ENCODE measurements at places on chromosomes 4 and X.
A peak's percentile ranks its signal among the peaks of the same experiment; 100 is the strongest.

DNA sequence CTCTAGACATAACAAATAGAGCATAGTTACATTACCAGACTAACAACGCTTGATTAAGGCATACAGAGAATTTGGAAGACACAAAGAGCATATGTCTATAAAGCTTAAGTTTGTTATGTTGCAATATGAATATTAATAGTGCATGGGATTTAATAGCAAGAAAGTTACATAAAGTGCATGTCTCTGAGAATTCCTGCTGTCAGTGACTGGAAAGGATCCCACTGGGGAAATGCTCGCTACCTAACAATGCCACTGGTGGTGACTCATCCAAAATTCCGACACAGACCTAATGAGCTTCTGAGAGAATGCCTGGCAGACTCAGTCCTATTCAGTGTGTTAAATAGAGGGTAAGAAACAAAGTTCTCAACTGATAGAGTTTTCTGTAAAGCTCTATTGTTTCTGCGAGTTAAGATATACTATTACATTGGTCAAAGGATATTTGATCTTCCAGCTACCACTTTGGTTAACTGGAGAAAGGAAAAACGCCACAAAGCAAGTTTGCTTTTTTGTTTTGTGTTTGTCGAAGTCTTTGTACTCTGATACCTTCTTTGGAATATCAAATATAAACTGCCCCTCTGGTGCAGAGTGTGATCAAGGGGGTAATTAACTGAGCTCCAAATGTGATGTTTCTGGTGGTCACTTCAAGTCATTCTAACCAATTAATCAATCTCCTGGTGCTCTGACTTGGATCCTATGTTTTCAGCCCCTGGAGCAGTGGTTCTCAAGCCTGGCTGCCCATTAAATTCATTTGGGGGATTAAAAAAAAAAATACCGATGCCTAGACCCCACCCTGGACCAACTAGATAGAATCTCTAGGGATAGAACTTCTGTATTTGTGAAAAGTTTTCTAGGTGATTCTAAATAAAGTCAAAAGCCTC, 107.9 kb downstream of the PALLD start:
- DNase-seq: no peak

- DNase-seq: no peak
These were observed 18.8 kb upstream of the METAP1 start for GRCh38 chr4:98976716-98977115.

- DNase-seq: no peak
These were observed 90.8 kb downstream of the COL25A1 start for GRCh38 chr4:109211671-109212070.

DNA sequence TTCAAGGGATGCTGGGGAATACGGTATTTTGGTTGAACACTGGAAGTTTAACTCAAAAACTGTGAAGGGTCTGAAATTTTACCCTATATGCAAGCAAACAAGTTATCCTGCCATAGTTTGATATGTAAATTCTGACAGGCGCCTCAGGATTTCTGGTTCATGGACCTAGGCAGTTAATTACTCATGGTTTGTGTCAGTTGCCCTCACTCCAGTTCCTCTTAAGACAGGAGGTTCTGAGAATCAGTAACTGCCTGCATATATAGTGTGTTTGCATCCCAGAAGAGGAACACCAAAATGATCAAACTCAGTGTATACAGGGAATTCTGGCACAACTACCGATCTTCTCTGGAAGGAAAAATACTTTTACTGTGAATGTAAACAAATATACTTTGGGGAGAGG, 360.4 kb upstream of the NWD2 start:
- DNase-seq: no peak

- DNase-seq: no peak
These were observed 8.2 kb downstream of the TEX13C start for GRCh38 chrX:125327891-125328290.

DNA sequence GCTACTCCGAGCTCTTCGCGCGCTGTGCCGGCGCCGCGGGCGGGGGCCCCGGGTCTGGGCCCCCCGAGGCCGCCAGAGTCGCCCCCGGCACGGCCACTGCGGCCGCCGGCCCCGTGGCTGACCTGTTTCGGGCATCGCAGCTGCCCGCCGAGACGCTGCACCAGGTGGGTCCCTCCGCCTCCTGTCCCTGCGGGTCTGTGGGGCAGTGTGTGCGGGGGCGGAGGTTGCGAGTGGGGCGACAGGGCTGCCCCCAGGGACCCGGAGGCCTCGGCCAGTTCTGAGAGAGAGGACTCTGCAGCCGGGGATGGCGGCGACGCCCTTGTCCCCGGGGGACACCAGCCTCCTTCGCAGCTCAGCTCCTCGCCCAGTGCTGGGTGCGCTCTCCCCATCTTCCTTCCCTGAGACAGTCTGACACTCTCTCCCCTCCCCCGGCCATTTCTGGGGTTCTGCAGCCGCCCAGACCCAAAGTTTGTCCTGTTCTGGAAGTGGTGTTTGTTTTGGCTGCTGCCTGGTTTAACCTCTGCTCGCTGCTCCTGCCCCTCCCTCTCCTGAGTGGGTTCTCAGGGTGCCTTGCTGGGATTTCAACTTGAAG, 609 bp downstream of the REPS2 start:
- no peak for DNase-seq

- DNase-seq: peak; percentile 6
These were observed 97.7 kb upstream of the PTPN13 start for GRCh38 chr4:86496094-86497080.

DNA sequence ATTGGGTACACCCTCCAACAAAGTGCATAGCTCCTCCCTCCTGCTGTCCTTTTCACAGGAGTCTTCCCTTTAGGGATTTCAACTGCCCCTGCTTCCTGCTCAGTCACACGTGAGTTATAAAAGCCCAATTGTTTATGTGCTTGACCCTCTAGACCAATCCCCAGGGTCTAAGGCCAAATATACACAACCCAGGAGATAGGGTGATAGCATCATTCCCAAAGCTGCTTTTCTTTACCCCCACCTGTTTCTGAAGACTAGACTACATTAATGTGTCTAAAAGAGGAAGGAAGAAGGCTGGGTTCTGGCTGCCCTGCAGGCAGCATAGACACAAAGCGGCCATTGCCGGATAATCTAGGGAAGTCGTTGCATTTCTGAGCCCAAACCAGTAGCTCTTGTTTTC, 526.7 kb upstream of the FRG1 start:
- no peak for DNase-seq

DNA sequence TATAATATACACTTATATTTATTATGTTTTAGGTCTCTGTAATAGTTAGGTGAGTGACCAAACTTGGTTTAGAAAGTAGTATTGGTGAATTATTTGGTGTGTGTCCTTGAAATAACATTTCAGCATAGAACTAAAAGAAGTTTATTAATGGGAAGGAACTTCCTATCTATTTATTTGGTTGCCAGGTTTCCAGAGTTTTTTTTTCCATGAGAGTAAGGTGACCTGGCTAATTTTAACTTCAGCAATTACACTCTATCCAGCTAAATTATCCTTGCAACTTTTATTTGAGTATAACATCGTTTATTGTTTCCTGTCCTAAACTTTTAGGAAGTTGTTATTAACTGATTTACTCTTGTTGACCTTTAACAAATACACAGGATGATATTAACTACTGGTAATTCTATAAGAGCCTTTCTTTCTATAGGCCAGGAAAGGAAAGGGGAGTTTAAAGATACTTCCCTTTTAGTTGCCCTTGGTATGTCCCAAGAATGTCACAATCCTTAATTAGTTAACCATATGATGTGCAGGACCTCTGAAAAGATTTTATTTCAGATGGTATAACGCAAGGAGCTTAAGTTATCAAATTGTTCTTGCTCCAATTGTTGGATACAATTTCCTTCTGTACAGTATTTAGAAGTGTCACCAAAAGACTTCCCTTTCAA, 18.9 kb downstream of the PRDM8 start:
- no peak for DNase-seq

- DNase-seq: no peak
These were observed 16.1 kb upstream of the ATP8A1 start for GRCh38 chr4:42673082-42673425.

DNA sequence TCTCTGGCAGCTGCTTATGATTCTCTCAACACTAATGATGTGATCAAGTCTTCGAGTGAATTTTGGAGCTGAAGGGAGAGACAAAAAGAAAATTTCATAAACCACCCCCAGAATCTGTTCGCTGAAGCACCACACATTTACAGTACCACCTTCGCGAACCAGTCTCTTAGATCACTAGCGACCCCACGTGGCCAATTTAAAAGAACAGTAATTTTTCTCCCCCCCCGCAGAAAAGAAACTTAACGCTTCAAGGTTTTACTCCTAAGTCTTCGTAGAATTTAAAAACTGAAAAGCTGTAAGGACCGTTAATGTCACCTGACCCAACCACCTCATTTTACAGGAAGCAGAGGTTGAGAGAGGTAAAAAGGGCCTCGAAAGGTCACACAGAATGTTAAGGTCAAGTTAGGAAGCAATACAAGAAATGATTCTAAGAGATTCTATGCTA, 187.5 kb downstream of the QDPR start:
- peak; percentile 45 for DNase-seq

- DNase-seq: no peak
These were observed 814 bp upstream of the RBM47 start for GRCh38 chr4:40630335-40631021.

- no peak for DNase-seq
These were observed 57.2 kb downstream of the ARFIP1 start for GRCh38 chr4:152836936-152837335.

- DNase-seq: no peak
These were observed 998 bp upstream of the DUSP9 start for GRCh38 chrX:153645921-153646488.

DNA sequence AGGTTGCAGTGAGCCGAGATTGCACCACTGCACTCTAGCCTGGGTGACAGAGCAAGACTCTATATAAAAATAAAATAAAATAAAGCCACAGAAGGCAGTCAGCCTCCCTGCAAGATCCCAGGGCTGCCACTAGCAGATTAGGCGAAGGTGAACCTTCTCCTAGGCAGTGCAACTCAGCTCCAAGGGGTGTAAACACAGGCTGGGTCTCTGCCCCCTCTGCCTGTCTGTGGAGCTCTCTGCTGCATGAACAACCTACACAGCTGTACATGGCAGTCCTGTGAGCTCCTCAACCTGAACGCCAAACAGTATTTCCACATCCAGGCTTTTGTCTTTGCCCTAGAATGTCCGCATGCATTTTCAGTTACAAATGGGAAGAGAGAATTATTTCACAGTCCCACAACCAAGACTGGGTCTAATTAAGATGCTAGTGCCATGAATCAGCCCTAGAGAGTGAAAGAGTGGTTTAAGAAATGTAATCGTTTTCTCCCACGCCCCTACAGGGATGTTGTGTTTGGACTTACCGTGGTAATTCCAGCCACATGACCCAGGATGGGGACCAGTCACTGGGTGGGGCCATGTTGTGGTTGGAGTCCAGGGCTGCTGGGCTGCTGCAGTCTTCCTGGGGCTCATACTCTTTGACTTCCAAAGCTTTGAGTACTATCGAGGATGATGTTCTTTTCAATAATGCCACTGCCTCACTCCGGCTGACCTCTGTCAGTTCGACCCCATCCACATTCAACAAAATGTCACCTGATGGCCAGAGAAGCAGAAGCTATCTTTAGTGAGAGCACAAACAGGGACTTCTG, 99.0 kb downstream of the FIP1L1 start:
- no peak for DNase-seq

GRCh38 chrX:125646195-125646594, 326.5 kb downstream of the TEX13C start:
- DNase-seq: no peak

- DNase-seq: no peak
These were observed 11.7 kb downstream of the MEPE start for GRCh38 chr4:87844452-87844851.

- DNase-seq: peak; percentile 83
These were observed 135.5 kb downstream of the AFAP1 start for GRCh38 chr4:7803992-7804755.

DNA sequence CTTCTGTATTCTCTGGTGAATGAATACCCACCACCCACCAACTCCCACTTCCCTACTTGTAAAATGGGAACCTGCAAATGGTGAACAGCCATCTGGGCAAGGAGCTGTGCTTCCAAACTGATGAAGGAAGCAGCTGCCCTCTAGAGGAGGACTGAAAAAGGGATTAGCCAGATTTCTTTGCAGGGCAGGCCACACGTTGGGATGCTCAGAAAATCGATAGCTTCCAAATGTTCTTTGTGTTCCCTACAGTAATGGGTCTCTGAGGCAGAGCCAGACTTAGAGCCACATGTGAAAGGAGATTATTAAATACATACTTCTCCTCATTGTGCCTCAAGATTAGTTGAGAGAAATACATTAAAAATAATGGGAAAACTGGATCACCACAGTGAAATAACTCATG, 39.3 kb upstream of the LPAR4 start:
- no peak for DNase-seq

- no peak for DNase-seq
These were observed 11.0 kb upstream of the CLDN24 start for GRCh38 chr4:183333202-183333601.

- no peak for DNase-seq
These were observed 73.4 kb downstream of the CNOT6L start for GRCh38 chr4:77745792-77746191.

DNA sequence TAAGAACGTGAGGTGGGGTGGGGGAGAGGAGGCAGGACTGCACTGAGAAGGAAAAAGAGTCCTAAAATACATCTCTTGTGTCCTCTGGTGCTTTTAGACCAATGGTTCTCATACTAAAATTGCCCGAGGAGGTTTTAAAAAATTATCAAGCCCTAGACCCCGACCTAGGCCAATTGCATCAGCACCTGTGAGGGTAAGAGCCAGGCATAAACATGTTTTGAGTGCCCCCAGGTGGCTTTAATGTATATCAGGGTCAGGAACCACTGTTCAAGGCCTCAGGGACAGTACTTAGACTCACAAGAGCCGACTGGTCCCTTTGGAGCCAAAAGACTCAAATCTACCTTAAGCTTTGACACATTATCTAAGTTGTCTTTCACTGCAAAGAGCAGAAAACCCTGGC, 37.5 kb upstream of the TMEM150C start:
- DNase-seq: no peak

GRCh38 chr4:7140062-7140691, 52.2 kb upstream of the SORCS2 start:
- no peak for DNase-seq

Data from activated CD4-positive, alpha-beta T cell treated with anti-CD3 and anti-CD28 coated beads, Interleukin-2, amount 50 U/mL, for 4 hours (primary cell).